ENCODE measurements at places on chromosomes 12 and 14.

DNA sequence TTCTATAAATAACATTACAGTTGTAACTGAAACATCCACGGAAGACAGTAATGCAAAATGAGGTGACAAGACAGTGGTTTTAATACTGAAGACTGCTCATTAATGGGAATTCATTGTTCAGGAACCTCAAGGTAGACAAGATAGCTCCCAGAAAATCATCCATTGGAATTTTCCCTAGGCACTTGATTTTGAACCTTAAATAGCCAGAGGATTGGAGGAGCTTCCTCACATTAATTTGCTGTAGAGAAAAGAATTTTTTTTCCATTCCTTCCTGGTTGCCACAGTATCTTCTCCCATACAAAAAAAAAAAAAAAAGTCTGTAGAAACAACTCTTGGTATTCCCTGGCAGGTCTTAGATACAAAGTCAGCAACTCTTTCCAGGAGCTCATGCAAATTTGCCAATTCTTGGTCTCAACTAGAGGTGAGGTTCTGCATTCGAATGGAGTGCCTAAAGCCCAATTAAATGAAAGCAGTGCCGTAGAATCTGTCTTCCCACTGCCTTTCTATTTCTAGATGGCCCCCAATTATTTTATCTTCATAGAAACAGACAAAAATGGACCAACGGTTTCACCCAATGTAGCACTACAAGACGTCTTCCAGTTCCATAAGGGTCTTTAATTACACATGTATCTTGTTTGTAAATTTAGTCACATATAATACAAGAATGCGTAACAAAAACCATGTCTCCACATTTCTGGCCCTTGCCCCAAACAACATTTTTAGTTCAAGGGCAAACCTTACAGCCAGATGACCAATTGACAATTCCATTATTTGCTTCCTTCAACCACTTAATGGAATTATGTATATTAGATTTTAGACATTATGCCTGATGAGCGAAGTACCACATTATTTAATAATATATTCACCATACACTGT is 13.5 kb downstream of the SLC38A2 start:
- no peak for DNase-seq

DNA sequence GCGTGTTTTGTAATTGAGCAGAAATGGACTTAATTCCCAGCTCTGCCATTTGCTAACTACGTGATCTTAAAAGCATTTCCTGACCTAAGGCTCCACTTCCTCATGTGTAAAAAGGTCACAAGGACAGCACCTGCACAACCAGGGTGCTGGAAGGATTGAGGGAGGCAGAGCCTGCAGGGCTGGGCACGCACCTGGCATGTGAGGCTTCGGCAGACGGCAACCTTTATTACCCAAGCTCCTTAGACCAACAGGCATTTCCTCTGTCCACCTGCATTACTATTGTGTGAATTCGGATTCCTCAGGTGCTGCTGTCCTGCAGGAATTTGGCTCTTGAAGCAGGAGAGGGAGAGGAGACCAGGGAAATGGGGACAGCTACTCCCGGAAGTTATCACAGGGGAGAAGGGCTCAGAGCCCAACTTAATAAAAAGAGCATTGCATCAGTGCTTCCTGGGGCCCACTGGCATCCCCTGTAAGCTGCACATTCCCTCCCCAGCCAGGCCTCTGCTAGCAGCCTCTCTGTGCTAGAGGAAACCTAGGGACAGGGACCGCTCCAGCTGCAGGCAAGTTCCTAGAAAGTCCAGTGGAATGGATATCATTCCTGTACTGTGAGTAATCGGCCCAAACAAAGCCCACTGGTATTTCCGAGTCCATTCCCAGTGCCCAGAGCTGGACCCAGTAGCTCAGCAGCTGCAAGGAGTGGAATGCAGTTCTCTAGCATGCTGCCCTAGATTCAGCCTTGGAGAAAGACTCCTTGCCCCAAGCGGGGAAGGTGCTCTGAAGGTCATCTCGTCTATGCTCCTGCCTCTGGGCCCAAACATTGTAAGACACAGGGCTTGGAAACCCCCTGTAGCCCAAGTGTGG is 157.1 kb upstream of the CCND2 start:
- DNase-seq, result peak; percentile 85

GRCh38 chr12:129871991-129872972 is 31.5 kb downstream of the TMEM132D start:
- DNase-seq, result no peak

DNA sequence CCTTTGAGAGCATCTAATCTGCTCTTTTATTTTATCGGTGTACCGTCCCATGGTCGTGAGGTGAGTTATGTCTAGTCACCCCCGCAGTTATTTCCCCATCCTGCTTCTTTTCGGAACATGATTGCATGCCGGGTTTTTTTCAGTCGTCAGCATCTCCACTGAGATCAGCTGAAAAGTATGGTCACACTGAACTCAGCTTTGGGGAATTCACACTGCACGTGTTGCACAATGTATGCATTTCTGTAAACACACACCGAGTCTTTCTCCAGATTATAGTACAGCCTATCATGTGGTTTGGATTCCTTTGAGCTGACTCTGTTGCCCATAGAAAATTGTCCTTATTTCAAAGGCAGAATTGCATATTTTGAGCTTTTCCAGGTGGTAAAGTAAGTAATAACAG is 24.6 kb downstream of the PLXNC1 start:
- DNase-seq, result peak; percentile 79

- no peak for DNase-seq
Observed at GRCh38 chr14:99330316-99331240, 58.6 kb upstream of the BCL11B start.

- DNase-seq, result no peak
Observed at GRCh38 chr12:113665457-113665856, 193.8 kb upstream of the LHX5 start.

GRCh38 chr14:102568115-102568614 is 24.3 kb upstream of the RCOR1 start:
- peak; percentile 80 for DNase-seq
